ENCODE measurements at places on chromosomes 6 and 20.

- peak; percentile 63 for DNase-seq
Measured at GRCh38 chr6:26199057-26199772, 112.0 kb downstream of the HFE start.

DNA sequence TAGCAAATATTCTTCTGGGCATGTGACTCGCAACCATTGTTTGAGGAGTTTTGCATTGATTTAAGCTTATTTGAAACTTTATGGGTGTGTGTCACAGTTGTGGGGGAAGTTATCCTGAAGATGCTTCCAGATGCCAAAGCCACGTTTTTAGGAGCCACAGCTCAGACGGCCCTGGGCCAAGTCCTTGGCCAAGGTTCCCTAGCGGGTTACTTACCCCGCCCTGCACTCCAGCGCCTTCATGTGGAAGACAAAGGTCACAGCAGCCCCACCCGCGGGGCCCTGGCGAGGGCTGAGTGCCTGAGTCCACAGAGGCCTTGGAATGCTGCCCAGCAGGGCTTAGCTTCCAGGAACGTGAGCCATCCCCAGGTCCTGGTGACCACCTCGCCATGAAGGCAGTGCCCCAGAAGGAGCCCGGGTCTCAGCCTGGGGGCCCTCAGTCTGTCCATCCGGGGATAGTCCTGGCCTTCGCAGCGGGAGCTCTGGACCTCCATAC is 308.3 kb downstream of the CDH4 start:
- no peak for DNase-seq

DNA sequence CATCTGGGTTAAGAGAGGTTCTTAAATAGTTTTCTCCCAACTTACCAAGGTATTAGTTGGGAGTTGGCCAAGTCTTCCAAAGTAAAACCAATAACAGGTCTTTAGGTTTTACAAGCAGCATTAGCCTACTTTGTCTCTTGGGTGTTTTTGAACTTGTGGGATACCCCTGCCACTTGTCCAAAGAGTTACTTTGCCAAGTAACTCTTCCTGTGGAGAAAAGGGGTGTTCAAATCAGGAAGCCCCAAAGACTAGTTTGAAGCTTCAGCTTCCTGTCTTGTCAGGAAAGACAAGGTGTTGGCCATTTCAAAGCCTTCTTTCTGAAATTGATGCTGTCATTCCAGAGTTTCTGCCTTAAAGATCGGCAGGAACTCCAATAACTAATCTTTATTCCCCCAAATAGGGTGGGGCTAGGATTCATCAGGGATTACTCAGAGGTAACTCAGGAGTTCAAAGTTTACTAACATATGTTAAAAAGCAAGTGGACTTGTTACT is 822 bp downstream of the RAB22A start:
- DNase-seq: no peak

- no peak for DNase-seq
Measured at GRCh38 chr6:17721671-17722070, 14.9 kb upstream of the NUP153 start.

DNA sequence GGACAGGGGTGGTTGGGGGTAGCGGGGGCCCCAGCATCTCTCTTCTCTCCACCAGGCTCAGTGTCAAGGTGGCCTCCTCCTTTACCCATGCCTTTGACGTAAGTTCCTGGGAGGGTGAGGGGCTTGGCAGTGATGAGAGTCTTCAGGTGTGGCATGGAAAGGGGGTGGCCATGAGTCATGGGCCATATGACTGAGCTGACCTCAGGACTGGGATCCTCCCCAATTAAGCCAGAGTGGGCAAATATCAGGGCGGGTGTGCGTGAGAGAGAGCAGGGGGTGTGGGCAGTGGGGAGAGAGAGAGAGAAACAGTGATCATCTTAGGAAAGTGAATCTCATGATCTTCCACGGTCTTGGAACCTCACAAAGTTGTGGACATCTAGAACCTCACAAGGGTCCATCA is 8.2 kb upstream of the BPIFB4 start:
- DNase-seq: no peak

DNA sequence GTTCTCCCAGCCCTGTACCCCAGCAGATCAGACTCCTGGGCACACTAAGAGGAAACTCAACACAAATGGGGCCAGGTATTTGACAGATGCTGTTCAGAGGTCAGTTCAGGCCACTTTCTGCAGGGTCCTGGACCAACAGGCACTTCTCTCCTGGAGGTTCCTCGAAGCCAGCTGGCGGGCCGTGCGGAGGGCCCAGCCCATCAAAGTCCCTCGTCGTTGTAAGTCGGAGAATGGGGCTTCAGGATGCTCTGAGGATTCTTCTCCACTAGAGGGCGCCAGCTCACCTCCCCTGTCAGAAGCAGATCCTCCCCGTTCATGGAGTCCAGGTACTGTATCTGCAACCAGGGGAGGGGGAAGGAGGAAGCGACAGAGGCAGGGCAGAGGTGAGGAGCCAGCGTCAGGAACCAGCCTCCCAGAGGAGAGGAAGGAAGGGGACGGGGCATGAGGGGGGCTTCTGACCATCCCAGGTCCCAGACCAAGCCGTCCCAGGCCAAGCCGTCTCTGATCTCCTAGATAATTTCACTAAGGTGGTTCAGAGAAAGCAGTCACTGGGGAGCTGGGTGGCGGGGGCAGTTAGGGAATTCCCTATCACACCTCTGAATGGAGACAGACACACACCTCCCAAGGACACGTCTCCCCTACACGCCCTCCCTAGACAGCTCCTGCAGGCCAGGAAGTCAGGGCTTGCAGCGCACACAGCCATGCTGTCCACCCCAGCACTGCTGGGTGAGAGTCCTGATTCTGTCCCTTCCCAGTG is 11.7 kb upstream of the FAM83C start:
- DNase-seq: peak; percentile 86

DNA sequence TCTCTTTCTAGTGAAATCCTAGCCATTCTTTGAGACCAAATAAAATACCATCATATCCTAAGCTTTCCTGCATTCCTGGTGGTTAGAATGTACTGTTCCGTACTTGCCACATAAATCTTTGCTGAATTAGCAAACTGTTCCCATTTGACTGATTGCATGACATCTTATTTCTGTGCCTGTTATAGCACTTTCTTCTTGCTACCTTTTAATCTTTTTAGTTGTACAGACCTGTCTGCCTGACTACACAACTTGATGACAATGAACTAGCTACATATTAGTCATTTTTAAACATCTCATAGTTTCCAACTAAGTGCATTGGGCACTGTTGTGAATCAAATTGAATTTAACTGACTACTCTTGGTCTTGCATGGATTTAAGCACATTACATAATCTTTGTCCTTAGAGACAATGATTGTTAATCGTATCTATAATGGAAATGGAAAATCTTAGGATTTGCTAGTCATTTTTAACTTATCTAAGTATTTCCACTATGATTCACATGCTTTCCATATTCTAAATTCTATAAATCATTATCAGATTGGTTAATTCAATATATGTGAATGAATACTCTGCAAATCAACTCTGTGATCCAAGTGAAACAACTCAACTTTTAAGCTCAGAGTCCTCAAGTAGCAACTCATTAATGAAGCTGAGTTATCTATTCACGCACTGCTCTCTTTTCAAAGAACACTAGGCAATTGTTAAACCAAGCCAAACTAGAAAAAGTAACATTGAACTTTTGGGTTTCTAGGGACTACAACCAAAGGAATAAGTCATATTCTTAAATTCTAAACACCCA is 109.0 kb downstream of the TNFRSF21 start:
- DNase-seq: no peak

DNA sequence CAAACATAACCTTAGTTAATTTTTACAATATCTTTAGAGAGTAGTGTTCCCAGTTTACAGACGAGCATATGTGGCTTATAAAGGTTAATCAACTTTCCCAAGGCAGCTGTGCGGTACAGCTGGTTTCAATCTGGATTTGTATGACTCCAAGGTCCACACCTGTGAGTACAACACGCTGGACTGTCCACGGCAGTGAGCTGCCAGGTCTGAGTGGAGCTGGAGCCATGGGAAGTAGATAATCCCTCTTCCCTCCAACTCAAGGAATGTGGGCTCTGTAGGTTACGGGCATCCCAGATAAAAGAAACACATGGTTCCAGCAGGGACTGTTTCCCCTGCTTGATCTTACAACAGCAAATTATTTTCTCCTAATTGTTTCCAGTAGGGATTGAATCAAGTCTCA is 102.2 kb downstream of the SOD2 start:
- no peak for DNase-seq

GRCh38 chr6:34112126-34112525 is 33.8 kb downstream of the GRM4 start:
- DNase-seq: no peak

- no peak for DNase-seq
Measured at GRCh38 chr6:159894991-159895390, 4.2 kb downstream of the MAS1 start.

DNA sequence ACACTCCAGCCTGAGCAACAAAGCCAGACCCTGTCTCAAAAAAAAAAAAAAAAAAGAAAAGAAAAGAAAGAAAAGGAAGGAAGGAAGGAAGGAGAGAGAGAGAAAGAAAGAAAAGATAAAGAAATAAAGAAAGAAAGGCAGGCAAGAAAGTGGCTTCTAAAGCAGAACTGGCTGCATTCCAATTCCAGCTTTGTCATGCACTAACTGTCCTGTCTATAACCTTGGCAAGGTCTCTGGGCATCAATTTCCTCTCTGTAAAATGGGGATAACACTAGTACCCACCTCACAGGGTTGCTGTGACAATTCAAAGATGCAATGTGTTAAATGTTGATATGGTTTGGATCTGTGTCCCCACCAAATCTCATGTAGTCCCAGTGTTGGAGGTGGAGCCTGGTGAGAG is 28.0 kb downstream of the RING1 start:
- DNase-seq: no peak

- no peak for DNase-seq
Measured at GRCh38 chr6:134746140-134746539, 203.8 kb downstream of the ALDH8A1 start.

- no peak for DNase-seq
Measured at GRCh38 chr6:96624957-96625356, 62.0 kb downstream of the FHL5 start.

- DNase-seq: no peak
Measured at GRCh38 chr6:41103847-41104246, 31.1 kb downstream of the NFYA start.

GRCh38 chr20:38184101-38184500 is 19.0 kb upstream of the TGM2 start:
- no peak for DNase-seq

- no peak for DNase-seq
Measured at GRCh38 chr6:23940466-23940865, 185.5 kb upstream of the NRSN1 start.

GRCh38 chr20:52291109-52291508 is 99.5 kb upstream of the ZFP64 start:
- DNase-seq: no peak

- DNase-seq: no peak
Measured at GRCh38 chr20:54633374-54634355, 158.3 kb downstream of the DOK5 start.

- no peak for DNase-seq
Measured at GRCh38 chr6:140809694-140810101, 1323.0 kb upstream of the GJE1 start.

GRCh38 chr6:137387096-137387764 is 107.0 kb downstream of the OLIG3 start:
- DNase-seq: no peak

GRCh38 chr6:111949546-111949945 is 76.3 kb upstream of the FYN start:
- no peak for DNase-seq

DNA sequence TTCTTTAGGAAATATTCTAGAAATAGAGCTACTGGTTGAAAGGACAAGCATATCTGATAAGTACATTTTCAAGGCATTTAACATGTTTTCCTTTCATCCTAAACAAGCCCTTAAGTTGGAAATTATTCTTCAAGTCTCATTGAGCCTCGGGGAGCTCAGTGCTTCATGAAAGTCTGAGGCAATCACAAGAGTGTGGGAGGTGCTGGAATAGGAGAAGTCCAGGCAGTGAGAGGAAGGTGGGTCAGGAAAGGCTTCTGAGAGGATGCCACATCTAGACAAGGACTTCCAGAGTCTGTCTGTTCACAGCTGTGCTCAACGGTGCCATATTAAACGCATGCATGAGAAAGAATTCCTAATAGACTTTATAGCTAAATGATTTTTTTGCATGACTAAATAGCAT is 69.8 kb downstream of the CD83 start:
- no peak for DNase-seq

DNA sequence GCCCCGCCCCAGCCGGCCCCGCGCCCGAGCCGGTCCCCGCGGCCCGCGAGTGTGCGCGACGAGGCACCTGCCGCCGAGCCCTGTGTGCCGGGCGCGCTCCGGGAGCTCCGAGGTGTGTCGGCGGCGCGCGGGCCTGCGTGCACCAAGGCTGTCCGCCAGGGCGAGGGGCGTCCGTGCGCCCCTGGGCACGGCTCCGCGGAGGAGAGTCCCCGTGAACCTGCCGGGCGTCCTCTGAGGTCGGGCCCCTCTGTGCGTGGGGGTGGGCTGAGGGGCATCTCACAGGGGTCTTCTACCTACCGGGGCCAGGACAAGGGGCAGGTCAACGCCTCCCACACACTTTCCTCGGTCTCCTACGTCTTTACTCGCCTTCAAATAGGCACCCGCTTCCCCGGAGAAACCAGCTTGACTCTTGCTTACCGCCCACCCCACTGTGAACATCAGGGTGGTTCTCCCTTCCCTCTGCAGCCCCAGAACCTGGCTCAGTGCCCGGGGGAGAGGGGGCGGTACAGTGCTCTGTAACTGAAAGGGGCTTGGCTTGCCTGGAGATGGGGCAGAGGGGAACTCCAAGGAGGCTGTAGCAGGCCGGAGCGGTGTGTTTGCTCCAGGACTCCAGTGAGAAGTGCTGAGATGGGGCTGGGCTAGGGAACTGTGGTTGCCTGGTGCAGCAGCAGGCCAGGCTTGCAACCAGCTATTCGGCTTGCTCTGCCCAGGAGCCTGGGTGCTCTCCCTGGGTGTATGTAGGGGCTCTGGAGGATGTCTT is at the start of gene SAMD10:
Gene SAMD10 (minus strand): TSS at position 86 of the 760 bp plus-strand sequence. CDS start 175 bp downstream, outside the sequence.
- DNase-seq: peak; percentile 72

DNA sequence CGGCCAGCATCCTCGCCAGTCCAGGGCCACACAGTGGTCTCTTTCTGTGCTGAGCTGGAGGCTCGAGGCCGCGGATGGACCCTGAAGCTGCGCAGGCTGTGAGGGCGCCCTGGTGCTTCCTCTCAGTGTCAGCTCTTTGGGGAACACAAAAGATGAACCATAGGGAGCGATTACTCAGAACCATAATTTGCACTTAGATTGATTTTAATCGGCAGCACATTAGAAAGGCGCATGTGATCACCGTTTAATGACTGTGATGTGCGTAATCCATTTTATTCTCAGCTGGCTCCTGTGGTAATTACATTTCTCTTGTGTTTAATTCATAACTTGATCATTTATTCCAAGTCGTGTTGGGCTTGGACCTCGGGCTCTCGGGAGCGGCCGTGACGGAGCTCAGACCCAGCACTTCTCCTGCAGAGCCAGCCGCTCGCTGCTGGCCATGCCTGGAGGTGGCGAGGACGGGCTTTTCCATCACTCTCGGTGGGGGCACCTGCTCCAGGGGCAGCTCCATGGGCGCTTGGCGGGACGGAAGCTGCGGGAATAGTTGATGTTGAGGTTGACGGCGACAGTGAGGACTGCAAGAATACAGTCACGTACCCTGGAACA is 25.6 kb upstream of the NTSR1 start:
- DNase-seq: no peak

Data from CD4-positive, alpha-beta T cell treated with Interleukin-6 for 4 hours (primary cell).